Ascending aorta (tissue), 2 donors: ENCODE measurements at places on chromosomes 7 and 10.

DNA sequence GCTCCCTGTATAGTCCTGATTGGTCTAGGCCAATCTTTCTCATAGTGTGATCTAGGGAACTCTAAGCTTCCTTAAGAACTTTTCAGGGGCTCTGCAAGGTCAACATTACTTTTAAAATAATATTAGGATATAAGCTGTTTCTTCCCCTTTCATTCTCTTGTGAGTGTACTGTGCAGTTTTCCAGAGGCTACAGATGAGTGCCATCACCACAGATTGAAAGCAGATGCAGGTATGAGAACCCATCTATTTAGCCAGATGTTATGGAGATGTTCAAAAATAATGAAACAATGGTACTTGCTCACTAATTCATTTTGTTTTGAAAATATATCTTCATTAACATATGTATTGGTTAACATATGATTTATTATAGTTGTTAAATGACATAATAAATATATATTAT lies 169.2 kb upstream of the SEMA3A start:
- no peak for DNase-seq

DNA sequence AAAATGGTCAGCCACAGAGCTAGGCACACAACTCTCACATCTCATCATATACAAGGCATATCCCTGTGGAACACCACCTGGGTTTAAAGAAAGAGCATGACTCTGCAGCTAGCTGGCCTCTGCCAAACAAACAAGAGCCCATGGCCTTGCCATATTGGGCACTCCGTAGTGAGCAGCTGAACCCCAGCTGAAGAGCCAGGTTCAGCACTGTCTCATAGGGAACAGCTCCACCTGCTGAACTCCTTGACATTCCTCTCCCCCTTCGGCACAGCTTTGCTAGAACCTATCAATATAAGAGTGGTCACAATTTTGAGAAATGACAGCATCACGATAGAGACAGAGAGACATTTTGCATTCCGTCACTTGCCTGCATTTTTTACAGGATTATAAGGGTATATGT lies 20.0 kb downstream of the SORCS1 start:
- DNase-seq = no peak

DNA sequence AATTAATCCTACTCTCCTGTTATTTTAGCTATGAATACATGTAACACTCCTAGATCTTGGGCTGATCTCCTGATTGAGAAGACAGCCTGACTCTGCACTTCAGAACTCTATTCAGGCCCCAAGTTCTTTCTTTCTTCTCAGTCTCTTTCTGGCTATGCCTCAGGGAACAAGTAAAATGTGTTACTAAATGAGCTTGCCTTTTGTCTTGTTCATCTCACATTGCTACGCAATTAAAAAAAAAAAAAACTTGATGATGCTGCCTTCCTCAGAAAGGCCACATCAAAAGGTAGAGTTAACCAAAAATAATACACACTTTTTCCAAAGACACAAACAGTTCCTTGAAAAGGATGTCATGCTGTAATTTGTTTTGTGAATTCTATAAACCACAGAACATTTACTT lies 258.1 kb downstream of the TWIST1 start:
- no peak for DNase-seq

GRCh38 chr7:69895446-69895845 lies 297.2 kb downstream of the AUTS2 start:
- DNase-seq = no peak

GRCh38 chr7:21617916-21618390 lies 75.1 kb downstream of the DNAH11 start:
- DNase-seq = no peak

- DNase-seq = no peak
These were observed 164.3 kb downstream of the NRF1 start for GRCh38 chr7:129775695-129776361.

DNA sequence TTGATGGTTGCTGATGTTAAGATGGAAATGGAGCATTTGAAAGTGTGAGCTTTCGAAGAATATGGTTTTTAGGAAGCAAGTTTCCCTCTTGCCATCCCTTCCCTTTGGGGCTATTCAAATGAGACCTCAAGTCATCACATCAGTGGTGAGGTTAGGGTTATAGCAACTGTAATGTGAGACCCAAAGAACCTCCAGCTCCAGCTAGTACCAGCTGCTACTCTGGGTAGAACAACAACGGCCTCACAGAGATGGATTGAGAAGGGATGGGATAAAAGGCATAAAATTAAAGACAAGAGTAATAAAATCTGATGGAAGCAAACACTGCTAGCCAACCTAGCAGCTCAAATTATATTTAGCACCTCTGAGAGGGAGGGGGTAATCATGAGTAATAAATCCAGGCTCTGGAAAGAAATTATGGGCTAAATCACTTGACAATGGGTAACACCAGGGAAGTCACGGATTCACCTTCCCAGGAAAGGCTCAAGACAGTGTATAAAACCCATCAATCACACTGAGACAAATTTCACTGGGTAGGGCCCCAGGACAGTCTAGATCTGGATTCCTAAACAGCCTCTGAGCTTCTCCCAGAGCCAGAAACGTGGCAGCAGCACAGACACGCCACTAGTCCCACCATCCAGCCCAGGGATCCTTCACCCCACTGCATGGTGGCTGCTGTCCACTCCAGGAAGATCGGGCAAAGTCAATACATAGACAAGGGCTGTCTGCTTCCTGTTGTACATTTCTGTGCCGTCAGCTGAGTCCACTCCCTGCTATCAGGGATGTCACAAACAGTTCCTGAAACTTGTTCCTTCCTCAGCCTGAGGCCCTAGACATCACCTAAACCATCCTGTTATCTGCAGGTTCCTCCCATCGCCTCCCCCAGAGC lies 151.1 kb downstream of the GFRA1 start:
- no peak for DNase-seq

DNA sequence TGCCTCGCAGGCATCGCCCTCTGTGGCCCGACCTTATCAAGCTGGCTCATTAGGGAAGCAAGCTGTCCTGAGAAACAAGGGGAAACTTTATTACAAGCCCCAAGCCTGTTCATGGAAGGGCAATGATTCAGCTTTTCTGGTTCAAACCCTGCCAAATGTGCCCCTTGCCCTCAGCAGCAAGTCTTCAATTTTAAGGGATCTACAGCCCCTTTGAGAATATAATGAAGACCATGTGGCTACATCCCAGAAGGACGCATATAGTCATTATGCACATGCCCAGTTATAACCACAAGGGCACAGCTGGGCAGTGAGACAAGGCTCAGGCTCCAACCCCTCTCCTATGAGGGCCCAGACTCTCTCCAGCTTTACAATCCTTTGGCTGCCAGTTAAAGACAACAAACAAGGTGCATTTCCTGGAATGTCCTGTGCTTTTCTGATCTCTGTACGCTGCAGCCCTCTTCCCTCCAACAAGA lies 56.7 kb downstream of the DDC start:
- DNase-seq = no peak

DNA sequence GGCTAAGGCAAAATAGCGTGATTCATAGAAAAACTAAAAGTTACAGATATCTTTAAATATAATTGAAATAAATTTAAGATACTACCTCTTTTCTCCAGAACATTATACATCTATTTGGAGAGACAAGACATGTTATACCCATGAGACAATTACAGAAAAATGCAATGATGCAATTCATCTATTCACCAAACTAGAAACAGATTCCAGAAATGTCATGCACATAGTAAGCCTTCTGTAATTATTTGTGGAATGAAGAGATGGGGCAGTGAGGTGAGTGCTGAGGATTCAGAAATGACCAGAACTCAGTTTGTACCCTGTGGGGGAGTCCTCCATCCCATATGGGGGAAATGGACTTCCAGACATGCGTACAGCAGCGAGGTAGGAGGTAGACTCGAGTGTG lies 99.4 kb downstream of the MKX start:
- no peak for DNase-seq

DNA sequence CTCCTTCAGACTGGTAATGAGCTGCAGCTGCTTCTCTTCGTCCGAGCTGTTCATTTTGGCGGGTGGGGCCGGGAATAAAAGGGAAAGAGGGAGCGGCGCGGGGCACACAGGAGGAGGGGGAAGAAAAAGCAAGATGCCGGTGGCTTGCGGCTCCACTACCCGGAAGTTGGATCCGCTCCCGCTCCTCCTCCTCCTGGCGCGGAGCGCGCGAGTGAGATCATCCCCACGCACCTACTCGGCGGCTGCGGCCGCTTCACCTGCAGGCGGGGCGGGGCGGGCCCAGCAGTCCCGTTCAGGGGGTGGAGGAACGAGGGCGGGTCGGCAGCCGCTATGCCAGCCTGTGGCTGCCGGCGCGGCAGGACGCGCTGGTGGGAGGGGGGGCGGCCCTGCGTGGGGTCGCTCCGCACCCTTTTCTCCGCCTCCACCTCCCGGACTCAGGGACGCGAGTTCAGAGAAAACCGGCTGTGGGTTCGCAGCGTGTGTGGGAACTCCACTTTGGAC lies at the start of gene SHTN1:
Gene SHTN1, minus strand, starts transcription at position 162 of the 501 bp plus-strand sequence. Its CDS starts 108 bp downstream, at position 54.
- peak; percentile 18 for DNase-seq

- no peak for DNase-seq
These were observed 25.2 kb upstream of the FIGNL1 start for GRCh38 chr7:50475340-50475739.

GRCh38 chr10:63593576-63593975 lies 72.4 kb downstream of the REEP3 start:
- DNase-seq = no peak

GRCh38 chr10:95277201-95277570 lies 13.6 kb downstream of the PDLIM1 start:
- no peak for DNase-seq

GRCh38 chr10:114265392-114266053 lies 26.5 kb downstream of the VWA2 start:
- DNase-seq = no peak

- DNase-seq = no peak
These were observed 11.1 kb downstream of the H2BK1 start for GRCh38 chr7:151198945-151199848.

- no peak for DNase-seq
These were observed 481.8 kb downstream of the SEMA3D start for GRCh38 chr7:84705079-84705478.

- DNase-seq = no peak
These were observed 17.4 kb upstream of the ZNF273 start for GRCh38 chr7:64885520-64886240.

DNA sequence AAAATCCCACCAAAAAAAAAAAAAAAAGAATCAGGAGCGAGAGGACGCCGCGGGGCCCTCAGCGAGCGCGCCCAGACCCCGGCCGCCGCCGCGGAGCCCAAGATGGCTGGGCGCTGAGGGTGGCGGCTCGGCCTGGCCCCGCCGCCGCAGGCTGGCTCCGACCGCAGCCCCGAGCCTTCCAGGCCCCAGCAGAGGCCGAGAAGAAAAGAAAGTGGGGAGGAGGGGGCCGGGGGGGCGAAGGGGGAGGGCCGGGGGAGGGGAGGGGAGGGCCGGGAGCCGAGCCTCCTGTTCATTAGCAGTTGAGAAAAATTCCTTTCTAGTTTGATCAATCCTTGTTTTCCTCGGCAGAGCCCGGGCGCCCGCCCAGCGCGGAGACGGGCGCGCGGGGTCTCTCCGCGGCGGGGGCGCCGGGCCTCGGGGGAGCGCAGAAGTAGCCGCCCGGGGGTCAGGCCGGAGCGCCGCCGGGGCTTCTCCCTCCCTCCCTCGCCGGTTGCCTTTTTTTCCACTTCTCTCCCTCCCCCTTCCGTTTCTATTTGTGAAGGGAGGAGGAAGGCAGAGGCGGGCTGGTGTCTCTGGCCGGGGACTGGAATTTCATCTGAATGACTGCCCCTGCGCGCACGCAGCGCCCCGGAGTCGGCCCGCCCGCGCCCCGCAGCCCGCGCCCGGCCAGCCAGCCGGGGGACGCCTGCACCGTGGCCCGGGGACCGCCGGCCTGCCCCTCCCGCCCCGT lies 778 bp upstream of the TRIM8 start:
- peak; percentile 85 for DNase-seq

- DNase-seq = no peak
These were observed 918.6 kb upstream of the AUTS2 start for GRCh38 chr7:68679459-68680234.

GRCh38 chr10:72390764-72391163 lies 36.0 kb upstream of the DNAJB12 start:
- DNase-seq = no peak

- no peak for DNase-seq
These were observed 162.3 kb upstream of the FERD3L start for GRCh38 chr7:19307554-19307953.

DNA sequence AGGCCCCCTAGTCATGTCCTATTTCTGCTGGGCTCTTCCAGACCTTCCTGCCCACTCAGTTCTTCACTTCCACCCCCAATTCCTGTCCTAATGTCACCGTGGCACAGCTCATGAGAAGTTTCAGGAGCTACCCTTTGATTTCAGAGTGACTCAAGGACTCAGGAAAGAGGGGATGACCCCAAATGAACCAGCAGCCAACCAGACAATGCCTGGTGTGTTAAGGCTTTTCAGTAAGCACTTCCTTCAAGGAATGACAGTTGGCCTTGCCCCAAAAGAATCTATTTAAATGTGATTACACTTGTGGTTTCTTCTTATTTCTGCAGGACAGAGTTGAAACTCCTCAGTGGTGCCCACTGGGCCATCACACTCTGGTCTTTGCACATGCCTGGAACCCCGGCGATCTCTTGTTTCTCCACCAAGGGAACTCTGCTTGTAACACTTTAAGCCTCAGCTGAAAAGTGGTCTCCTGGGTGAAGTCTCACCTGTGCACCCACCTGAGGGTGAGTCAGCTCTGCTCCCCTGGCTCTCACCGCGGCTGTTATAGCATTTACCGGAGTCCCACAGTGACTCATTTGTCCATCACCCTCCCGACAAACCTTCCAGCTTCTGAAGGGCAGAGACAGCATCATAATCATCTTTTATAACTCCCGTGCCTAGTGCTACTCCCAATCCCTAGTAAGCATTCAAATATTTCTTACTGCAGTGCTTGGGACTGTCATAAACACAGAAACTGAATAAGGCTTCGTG lies 123.0 kb upstream of the SVIL start:
- no peak for DNase-seq

GRCh38 chr10:101672536-101672935 lies 22.4 kb downstream of the FBXW4 start:
- DNase-seq = no peak

DNA sequence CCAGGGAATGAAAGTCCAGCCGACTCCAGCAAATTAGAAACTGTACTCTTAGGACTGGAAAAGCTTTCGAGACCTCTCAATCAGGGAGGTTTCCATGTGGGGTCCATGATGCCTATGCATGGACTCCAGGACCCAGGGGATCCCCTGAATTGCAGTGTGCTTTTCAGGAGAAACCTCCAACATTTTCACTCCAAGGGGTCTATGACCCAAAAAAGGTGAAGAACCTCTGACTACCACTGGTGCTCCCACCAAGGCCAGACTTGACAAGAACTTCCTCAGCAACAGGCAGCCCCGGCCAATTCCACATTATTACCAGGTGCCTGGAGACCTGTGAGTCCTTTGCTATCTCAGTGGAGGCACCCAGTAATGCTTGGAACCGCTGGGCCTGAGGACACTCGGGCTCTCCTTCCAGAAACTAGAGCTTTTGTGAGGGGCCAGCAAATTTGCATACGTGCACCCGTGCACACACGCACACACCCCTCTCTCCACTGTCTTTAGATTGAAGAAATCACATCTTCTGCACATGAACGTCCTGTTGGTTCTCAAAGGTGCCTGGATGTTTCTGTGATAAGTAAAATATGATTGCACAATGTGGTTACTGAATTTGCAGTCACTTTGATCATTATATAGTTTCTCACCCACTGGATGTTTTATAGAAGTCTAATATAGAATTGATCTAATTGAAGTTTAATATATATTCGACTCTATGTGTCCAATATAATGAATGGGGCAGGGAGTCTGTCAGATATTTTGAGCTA lies 54.7 kb downstream of the SYPL1 start:
- no peak for DNase-seq

GRCh38 chr10:42476101-42476500 lies 162.3 kb downstream of the ZNF33B start:
- DNase-seq = no peak

- no peak for DNase-seq
These were observed 318.8 kb upstream of the IGFBP3 start for GRCh38 chr7:46239846-46240245.

GRCh38 chr7:69692611-69693010 lies 94.3 kb downstream of the AUTS2 start:
- no peak for DNase-seq
